Activated T-cell treated with anti-CD3 and anti-CD28 coated beads for 4 hours (primary cell): ENCODE measurements at places on chromosomes 6 and 20.

DNA sequence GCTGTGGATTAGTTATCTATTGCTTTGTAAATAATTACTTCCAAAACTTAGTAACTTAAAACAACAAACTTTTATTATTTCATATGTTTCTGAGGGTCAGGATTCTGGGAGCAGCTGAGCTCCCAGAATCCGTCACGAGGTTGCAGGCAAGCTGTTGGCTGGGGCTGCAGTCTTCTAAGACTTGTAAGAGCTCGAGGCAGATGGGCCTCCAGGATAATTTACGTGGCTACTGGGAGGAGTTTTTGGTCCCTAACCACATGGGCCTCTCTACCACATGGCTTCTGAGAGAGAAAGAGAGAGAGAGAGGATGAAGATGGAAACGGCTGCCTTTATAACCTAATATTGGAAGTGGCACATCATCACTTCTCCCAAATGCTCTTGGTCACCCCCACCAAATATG is 64.9 kb upstream of the SULF2 start:
- DNase-seq = no peak

GRCh38 chr6:56222499-56222898 is 24.9 kb downstream of the COL21A1 start:
- no peak for DNase-seq

- DNase-seq = no peak
These were observed 23.5 kb downstream of the PTCHD4 start for GRCh38 chr6:48087448-48087847.

- DNase-seq = no peak
These were observed 9.7 kb upstream of the MRPS10 start for GRCh38 chr6:42227173-42227850.

DNA sequence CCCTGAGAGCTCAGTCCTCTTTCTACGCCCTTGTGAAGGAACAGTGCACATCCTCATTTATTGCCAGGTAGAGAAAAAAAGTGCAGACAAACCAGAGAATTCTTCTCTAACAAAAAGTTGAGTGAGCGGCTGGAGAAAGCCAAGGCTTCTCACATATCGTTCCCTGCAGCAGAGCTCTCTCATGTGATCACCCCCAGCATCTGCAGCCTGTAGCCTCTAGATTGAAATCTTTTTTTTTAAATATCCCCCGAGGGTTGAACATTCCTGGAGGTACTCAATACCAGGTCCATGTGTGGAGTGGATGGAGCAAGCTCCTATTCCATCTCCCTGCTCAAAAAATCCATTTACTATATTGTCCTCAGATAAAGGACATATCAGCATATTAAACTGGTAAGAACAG is 22.9 kb upstream of the ZNF133 start:
- DNase-seq = no peak

- no peak for DNase-seq
These were observed 54.9 kb upstream of the ZNF133 start for GRCh38 chr20:18233408-18233943.
